Activated CD4-positive, alpha-beta T cell treated with anti-CD3 and anti-CD28 coated beads, Interleukin-2, amount 50 U/mL, for 48 hours (primary cell): ENCODE measurements at places on chromosomes 1 and 21.

GRCh38 chr1:87642581-87643221 lies 314.0 kb downstream of the LMO4 start:
- no peak for DNase-seq

GRCh38 chr1:24100945-24101737 lies 10.8 kb downstream of the MYOM3 start:
- DNase-seq = no peak

DNA sequence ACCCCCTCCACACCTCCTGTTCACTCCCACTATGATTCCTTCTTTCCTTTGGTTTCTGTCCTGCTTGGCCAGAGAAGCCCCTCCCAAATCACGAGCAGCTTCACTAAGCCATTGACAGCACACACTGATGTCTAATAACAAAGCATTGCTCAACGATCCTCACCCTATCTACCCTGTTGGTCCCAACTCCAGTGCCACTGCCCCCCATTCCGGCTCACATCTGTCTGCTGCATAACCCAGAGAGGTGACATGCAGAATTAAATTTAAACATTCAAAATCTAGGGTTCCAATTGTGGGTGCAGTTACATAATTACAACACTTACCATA lies 236.9 kb downstream of the TTLL7 start:
- no peak for DNase-seq

DNA sequence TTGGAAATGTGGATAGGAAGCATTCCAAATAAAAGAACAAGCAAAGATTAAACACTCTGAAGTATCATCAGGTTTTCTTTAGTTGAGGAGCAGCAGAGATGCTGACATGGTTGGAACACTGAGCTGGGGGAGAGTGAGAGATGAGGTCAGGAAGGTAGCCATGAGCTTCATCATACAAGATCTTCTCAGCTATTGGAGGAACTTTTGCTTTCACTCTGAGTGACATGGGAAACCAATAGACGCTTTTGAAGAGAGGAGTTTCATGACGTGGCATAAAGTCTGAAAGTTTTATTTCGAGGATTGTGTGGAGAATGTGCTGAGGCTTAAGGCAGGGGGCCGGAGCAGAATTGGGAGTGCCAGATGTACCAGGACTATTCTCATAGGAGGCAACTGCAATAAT lies 616.2 kb upstream of the CAMK1G start:
- no peak for DNase-seq

GRCh38 chr1:82279241-82279640 lies 478.5 kb downstream of the ADGRL2 start:
- DNase-seq = no peak
